ENCODE measurements at places on chromosomes 11 and 22.

GRCh38 chr11:27857588-27857987 lies 157.3 kb upstream of the BDNF start:
- no peak for DNase-seq

GRCh38 chr22:37370306-37370979 lies 56.8 kb downstream of the ELFN2 start:
- DNase-seq = no peak

- DNase-seq = peak; percentile 85
Observed at GRCh38 chr11:13772223-13773046, 104.0 kb downstream of the FAR1 start.

GRCh38 chr11:102386136-102386734 lies 39.2 kb downstream of the BIRC2 start:
- no peak for DNase-seq

DNA sequence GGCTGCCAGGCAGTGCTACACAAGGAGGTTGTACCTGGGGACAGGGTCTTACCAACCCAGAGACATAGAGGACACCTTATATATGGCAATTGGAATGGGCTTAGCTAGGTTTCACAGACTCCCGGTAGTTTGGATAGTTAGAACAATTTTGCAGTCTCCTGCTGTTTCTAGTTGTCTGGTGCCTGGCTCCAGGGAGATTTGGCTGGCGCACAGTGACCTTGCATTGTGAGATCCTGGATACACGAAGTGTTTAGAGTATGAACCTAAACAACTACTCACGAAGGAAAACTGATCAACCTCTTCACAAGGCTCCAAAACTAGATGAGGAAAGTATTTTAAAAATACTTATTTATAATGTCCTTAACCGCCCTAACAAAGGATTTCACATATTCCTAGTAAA lies 614.7 kb downstream of the FAM181B start:
- no peak for DNase-seq

DNA sequence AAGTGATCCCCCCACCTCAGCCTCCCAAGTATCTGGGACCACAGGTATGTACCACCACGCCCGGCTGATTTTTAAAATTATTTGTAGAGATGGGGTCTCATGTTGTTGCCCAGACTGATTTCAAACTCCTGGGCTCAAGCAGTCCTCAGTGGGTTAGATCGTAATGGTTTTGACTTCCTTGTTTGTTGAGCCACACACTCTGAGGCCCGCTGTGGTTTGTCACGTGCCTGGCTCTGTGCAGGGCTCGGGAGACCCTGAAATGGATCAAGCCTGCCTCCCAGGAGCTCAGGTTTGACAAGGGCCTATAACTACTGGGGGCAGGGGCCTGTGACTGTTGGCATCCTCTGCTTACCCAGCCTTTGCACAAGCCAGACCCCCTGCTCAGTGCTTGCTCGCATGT lies 68.1 kb downstream of the MPPED1 start:
- no peak for DNase-seq

DNA sequence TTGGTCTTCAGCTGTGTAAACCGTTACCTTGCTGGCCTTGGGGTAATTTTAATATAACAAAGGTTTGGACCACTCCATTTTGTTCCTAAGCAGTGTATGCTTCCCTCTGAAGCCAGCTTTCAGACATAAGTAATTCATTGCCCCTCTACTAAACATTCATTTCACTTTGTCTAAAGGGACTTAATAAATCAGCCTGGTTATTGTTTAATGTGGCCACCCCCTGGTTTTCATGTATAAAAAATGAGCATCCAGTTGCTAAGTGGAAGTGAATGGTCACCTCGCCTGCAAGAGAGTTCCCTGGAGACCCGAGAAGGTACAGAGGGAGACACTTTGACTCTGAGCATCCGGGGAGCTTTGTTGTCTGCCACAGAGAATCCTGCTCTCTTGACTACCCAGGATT lies 3.9 kb downstream of the ABTB2 start:
- no peak for DNase-seq

DNA sequence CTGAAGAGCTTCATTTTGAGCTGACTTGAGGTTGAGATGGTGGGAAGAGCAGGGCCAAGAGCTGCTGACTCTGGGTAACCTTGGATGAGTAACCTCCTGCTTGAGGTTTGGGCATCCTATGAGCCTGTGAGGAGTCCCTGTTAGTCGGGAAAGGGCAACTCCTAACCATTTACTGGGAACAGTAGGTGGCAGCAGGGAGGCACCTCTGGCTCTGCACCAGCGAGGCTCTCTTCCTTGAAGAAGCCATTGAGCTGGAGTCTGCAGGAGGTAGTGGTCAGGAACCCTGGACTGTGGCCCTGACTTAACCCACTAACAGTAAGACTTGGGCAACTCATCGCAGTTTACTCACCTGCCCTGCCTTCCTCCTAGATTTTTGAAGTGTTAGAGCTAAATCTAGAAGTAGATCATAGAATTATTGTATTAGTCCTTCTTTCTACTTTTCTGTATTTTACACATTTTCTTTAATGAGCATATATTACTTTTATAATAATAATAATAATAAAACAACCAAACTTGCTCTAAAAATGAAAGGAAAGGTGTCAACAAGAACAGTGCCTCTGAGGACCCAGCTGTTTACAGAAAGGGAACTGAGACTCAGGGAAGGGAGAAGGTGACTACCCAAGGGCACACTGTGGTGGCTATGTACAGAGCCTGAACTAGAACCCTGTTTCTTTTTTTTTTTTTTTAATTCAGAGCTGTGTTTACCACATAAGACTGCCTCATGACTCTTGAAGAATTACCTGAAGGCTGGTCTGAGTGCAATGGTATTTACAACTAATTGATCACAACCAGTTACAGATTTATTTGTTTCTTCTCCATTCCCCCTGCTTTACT lies 47.5 kb downstream of the MEI1 start:
- peak; percentile 78 for DNase-seq

DNA sequence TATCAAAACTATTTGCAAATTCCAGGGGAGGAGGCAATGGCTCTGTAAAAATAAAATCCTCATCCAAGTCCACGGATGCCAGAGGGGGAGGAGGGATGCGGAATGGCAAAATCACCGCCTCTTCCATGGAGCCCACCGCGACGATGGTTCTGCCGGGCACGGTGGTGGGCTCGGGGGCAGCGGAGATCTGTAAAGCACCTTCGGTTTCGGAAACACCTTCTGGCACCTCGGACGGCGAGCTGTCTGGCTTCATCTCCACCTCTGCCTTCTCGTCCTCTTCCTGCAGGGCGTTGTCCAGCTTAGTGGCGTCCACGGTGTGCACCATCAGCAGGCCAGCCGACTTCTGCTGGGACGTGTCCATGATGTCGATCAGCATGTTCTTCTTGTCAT lies 87.7 kb downstream of the CTTN start:
- DNase-seq = no peak

DNA sequence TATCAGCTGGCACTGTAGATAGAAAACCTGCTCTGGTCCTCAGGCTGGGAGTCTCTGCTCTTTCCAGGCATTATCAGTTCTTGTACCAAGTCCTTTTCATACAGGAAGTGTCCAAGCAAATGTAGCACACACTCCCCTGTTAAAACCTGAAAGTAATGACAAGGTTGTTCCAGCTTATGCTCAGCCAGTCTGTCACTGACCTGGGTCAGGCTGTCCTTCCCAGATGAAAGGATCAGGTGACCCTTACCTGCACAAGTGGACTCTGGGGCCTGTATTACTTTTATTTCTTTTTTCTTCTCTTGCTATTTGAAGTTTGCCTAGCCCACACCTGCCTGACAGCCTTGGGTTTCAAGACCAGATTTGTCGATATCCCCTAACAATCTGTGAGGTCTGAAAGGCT lies 156.3 kb upstream of the SESN3 start:
- no peak for DNase-seq

GRCh38 chr11:19228968-19229367 lies 11.8 kb downstream of the E2F8 start:
- no peak for DNase-seq

DNA sequence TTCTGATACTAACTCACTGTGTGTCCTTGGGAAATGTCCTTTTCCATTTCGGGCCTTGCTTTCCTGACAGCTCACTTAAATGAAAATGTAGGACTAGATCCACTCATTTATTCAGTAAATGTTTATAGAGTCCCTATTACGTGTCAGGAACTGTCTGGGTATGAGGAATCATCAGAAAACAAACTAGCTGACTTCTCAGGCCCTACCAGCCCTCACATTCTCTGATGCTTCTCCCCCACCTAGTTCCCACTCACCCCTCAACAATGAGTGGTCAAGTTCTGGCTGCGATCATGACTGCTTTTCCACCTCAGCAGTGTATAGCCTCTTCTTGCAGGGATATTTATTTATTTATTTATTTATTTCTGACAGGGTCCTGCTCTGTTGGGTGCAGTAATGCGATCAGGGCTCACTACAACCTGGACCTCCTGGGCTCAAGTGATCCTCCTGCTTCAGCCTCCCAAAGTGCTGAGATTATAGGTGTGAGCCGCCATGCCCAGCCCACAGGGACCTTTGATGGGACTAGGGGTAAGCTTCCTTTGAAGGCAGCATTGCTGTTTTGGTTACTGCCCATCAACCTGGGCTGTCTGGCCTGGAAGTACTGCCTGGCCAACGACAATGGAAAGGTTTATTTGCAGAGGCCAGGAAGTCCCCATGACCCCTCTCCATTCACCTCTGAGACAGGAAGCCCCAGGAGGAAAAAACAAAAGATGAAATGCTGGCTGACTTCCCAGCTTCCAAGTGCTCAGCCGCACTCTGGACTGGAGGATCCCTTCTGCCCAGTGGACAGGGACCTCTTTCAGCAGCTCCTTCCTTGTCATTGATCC lies 33.1 kb upstream of the POLD3 start:
- DNase-seq = no peak

DNA sequence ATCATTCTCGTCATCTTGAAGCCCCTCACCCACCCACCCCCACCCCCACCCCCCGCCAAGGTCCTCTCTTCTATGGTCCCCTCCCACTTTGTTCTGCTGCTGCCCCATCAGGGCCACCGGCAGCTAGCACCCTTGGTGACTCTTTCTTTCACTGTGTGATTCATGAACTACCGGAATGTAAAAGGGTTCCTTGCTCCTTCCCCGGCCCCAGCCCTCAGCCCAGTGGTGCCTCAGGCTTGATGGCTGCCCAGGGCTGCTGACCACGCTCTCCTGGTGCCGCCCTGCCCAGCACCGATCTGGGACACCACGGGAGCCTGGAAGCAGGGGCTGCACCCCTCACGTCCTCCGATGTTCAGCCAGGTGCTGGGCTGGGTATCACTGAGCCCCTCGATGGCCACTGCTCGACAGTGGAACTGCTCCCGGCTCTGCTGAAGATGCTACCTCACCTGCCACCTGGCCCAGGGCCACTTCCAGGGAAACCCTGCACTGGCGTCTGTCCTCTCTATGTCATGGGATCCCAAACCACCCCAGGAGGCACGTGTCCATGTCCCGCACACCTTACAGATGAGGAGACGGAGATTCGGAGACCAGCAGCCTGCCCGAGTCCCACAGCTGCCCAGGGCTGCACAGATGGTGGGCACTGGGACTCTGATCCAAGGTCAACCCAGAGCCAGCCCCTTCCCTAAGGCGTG lies 39.7 kb downstream of the IGLL5 start:
- no peak for DNase-seq

GRCh38 chr11:40204228-40204627 lies 1255.2 kb downstream of the LRRC4C start:
- DNase-seq = no peak

DNA sequence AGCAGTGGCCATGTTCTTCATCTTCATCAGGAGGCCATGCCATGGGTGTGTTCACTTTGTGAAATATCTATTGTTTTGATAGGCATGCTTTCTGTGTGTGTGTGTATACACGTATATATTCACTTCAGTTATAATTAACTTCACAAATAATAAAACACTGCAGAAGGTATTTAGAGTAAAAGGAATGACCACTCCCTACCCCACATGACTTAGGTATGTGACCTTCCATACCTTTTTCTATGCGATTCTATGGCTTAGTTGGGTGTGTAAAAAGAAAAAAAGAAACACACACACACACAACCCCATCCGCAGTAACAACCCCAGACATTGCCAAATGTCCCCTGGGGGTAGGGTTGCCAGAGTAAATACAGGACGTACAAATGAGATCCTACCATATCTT lies 72.0 kb downstream of the CYTH4 start:
- DNase-seq = no peak

DNA sequence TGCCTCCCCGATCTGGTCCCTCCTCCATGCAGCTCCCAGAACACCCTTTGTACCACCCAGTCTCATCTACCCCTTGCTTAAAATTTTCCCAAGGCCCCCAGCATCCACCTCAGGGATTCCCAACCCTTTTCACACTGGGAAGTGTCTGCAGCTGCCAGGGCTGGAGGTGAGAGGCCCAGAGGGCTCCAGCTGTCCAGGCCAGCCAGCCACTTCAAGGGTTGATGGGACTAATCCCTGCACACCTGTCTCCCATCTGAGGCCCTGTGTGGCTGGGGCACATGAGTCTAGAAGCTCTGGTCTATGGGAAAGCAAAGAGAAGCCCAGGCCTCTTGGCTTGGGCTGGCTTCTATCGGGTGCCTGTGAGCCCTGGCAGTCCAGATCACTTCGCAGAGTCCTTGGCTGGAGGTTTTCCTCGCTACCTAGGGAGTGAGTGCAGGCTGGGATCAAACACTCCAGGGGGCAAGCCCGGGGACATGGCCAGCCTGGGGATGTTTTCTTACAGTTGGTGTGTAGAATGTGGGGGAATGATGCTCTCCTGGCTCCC lies 41.1 kb upstream of the TPBGL start:
- DNase-seq = no peak

DNA sequence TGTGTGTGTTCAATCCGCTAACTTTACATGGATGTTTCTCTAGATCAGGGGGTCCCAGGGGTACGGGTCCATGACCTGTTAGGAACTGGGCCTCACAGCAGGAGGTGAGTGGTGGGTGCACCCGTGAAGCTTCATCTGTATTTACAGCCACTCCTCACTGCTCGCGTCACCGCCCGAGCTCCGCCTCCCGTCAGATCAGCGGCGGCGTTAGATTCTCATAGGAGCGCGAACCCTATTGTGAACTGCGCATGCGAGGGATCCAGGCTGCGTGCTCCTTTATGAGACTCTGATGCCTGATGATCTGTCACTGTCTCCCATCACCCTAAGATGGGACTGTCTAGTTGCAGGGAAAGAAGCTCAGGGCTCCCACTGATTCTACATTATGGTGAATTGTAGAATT lies 31.9 kb downstream of the MRGPRD start:
- DNase-seq = no peak

All from erythroblast (primary cell).